ENCODE measurements at places on chromosomes 2 and 18. TPM values are rescaled to one million over a fixed set of nuclear protein-coding genes. Genes with fewer than 3 reads are reported as not detected.

The TRIM43 gene
- total RNA-seq: not detected

The ACMSD gene
- total RNA-seq: not detected

The ATOH8 gene
- total RNA-seq: 66.5 TPM

The ASB18 gene
- total RNA-seq: not detected

The EHD3 gene
- total RNA-seq: 108 TPM
